ENCODE measurements at places on chromosomes 3 and 15.

DNA sequence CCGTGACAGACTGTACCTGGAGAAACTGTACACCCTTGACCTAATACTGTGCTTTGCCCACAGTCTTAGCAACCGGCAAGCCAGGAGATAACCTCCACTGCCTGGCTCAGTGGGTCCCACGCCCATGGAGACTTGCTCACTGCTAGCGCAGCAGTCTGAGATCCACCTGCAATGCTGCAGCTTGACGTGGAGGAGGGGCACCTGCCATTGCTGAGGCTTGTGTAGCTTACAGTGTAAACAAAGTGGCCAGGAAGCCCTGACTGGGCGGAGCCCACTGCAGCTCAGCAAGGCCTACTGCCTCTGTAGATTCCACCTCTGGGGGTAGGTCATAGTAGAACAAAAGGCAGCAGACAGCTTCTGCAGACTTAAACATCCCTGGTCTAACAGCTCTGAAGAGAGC, 189.3 kb downstream of the EDEM1 start:
- no peak for DNase-seq

GRCh38 chr15:69743091-69743490, 290.5 kb downstream of the RPLP1 start:
- no peak for DNase-seq

DNA sequence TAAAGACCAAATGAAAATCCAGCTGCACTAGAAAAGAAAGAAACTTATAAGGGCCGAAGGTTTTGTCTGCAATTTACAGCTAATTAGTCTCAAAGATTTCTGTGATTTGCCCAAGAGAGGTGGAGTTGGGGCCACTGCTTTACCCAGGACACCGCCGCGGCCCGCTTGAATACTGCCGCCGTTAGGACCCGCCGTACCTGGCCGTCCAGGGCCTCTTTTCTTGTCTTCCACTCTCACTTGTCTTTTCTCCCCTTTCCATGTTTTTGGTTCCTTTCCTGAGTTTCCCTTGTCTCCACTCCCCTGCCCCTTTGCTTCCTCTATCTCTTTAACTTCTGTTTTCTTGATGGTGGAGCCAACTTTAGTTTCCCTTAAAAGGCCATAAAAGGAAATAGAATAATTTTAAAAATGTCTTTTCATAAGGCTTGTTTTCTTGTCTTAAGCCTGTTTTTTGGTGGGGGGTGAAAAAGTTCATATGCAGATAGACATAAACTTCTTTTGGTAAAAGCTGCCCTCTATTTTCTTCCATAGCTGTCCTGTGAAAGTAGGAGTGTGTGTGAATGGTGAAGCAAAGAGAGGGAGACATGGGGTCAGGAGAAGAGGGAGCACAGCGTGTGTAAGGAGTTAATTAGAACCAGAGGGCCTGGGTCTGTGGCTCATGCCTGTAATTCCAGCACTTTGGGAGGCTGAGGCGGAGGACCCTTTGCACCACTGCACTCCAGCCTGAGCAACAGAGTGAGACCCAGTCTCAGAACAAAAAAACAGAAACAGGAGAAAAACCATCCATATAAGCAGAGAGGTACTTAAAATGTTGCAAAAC, 16.0 kb upstream of the CCNL1 start:
- peak; percentile 69 for DNase-seq

DNA sequence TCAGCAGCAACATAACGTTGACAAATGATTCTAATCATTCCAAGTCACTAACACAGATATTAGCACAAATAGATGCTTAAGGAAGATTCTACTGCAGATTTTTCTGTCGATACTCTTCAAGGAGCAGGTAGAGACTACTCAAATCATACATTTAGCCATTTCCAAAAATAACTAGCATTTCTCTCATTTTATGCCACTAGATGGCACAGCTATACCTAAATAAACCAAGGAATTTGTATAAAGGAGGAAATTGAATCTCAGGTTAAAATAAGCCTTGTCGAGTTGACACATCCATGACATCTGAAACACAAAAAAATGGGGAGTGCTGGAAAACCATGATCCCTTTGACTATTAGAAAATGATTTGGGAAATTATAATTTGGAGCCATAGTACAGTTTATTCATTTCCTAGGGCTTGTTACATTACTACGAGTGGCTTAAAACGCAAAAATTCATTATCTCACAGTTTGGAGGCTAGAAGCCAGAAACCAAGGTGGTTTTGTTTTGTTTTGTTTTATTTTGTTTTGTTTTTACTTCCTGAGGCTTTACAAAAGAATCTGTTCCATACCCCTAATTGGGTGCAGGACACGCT, 59.5 kb upstream of the STRIT1 start:
- peak; percentile 47 for DNase-seq

DNA sequence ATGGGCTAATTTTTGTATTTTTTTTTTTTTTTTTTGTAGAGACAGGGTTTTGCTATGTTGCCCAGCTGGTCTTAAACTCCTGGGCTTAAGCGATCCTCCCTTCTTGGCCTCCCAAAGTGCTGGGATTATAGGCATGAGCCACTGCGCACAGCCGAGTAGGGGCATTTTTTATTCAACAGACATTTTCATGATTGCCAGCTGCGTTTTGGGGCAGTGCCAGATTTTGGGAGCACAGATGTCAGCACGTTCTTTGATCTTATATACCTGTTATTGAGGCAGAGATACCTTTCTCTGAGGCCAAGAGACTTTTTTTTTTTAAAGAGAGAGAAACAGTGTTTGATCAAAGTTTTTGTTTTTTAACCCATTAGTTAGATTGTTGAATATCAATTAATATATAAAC, 16.8 kb downstream of the NEO1 start:
- no peak for DNase-seq

DNA sequence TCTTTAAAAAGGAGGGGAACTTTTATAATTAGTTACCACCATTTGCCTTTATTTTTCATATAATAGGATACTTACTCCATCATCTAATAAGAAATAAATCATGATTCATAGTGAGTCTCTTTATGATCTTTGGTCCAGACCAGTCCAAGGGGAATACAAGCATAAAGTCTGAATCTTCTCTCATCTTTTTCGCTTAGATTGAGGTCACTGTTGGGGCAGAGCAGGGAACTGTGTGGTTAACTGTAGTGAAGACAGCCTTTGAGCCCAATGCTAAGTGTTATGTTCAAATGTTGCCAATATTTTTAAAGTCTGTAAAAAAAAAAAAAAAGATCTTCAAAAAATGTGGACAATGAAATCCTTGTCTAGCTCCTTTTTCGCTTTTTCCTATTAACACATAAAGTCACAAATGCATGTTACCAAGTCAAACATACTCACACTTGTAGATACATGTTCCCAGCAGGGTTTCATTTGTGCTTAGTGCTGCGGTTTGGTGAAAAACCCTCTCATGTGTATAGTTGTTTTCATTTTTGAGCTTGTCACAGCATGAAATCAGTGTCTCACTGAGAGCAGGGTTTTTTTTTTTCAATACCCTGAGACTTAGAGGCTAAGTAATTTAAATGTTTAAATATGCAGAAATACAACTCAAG, 72.1 kb downstream of the EPHA3 start:
- DNase-seq = peak; percentile 91

DNA sequence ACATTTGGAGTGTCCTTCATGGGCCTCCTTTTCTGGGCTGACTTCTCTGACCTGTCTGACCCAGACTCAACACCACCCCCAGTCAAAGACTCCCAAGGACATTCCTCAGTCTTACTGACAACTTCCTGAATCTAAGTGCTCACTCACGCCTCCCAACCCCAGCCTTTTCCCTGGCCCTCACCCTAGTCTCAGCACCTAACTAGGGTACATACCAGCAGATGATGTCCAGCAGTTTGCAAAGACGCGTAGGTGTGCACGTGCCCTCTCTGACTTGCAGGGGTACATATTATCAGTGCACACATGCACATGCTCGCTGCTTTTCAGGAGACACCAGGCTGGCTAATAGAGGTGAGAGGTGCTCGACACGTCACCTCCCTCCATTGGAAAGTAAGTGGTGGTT, 38.7 kb upstream of the SLCO2A1 start:
- no peak for DNase-seq

GRCh38 chr3:63523100-63523499, 129.4 kb upstream of the SNTN start:
- peak; percentile 6 for DNase-seq

- DNase-seq = no peak
These were observed 2.0 kb downstream of the RPL32 start for GRCh38 chr3:12839156-12839946.

DNA sequence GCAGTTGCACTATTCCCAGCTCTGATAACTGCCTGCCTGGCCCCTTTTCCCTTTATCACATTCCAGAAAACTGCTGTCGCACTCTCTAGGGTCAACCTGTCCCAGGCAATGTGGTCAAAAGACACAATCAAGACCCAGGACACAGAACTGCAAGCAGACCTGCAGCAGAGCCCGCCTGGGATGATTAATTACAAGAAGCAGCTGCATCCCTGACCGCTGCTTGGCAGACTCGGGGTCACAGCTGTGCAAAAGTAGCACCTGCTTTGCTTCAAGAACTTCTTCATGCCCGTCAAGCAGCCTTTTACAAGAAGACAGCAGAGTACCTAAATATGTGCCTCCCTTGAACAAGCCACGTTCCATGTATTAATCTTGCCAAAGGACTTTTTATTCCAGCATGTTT, 120.0 kb upstream of the ST8SIA2 start:
- no peak for DNase-seq

DNA sequence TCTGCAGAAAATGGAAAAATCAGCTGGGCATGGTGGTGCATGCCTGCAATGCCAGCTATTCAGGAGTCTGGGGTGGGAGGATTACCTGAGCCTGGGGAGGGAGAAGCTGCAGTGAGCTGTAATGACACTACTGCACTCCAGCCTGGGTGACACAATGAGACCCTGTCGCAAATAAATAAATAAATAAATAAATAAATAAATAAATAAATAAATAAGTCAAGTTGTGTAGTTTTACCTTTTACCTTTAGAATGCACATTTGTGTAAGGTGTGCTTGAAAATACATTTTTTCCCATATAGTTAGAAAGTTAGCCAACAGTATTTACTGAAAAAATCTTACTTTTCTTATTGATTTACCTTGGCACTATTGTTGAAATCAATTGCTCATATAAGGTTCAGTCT, 515.6 kb downstream of the NAALADL2 start:
- no peak for DNase-seq

DNA sequence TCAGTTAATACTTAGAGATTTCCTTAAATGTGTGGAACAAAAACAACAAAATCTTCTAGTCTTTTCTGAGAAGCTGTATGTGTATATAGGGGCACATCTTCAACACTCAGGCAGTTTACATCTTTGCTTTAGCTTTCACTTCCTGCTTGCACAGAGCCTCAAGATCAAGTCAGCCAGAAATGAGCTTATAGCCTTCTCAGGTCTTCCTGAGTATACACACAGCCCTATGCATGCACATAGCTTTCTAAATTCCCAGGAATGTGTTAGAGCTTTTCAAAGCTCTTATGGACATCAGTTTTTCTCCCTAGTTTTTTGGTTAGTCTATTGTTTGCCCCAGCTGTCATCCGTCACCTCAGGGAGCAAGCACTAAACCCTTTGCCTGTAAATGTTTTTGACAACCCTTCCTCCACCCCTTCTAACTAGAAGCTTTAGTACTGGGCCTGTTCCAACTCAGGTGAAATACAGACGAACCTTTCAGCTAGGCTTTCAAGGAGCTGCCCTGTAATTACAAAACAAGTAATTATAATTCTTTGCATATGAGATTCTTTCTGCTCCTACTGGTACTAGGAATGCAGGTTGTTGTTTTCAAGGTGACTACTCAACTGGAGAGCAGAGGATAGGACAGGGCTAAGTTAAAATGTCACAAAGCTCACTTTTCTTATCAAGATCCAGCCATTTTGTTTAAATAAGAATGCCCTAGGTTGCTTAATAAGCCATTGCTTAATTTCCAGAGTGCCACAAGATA, 22.6 kb upstream of the MTMR10 start:
- no peak for DNase-seq

DNA sequence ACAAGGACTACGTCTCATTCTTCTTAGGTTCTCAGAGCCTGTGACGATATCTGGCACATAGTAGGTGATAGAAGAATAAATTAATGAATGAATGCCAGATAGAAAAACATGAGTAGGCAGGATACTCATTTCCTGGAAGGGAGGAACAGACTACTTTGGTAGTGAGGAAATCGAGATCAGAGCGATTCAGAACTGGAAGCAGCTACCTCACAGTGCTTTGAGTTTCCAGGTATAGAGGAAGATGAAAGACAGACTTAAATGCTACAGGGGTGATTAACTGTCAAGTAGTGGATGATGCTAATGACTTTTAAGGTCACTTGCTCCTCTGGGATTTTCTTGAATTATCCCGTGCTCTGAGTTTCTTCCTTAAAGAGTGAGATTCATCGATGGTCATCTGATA, 951.5 kb upstream of the CFAP20DC start:
- DNase-seq = no peak

DNA sequence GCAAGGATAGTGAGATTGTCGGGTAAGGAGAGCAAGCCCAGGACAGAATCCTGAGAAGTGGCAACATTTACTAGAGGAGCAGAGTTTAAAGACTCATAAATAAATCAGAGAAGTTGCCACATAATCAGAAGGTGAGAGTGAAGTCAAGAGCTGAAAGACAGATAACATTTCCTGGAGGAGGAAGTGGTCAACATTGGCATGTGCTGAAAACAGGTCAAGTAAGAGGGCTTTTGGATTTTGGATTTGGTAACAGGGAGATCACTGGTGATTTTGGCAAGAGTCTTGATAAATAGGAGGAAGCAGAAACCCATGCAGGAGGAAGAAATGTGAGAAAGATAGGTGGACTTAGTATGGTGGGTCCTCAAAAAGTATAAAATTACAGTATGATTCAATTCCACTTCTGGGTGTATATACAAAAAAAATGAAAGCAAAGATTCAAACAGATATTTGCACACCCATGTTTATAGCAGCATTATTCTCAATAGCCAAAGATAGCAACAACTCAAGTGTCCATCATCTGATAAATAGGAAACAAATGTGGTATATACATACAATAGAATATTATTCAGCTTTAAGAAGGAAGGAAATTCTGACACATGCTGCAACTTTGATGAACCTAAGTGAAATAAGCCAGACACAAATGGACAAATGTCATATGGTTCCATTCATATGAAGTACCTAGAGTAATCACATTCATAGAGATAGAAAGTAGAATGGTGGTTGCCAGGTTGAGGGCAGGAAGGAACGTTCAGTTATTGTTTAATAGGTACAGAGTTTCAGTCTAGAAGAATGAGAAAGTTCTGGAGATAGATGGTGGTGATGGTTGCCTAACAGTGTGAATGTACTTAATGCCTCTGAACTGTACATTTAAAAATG, 27.3 kb upstream of the MBNL1 start:
- no peak for DNase-seq

- no peak for DNase-seq
These were observed 9.3 kb downstream of the CFAP92 start for GRCh38 chr3:128984596-128984995.

- no peak for DNase-seq
These were observed 148.8 kb downstream of the GABRG3 start for GRCh38 chr15:27119695-27120266.

DNA sequence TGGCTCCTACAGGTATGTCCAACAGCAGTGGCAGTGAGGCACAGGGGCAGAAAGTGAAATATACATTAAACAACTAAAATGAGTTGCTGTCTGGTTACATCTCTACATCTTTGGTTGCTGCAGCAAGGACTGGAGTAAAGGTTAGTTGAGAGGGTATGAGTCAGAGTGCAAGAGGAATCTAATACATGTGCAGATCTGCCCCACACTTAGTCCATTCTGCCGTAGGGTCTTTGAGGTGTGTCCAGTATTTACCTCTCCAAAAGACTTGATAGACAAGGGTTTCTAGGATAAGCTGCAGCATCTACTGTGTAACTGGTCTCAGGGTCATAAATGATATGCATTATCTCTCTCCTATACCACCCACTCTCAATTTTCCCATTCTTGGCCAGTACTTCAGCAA, 6.2 kb upstream of the NEDD4 start:
- no peak for DNase-seq

GRCh38 chr3:123719862-123720453, 135.1 kb upstream of the HACD2 start:
- DNase-seq = peak; percentile 64

Measured in fibroblast of skin of scalp (primary cell).